ENCODE measurements at places on chromosomes 7 and 10.

- no peak for DNase-seq
These were observed 77.1 kb upstream of the PRKCQ start for GRCh38 chr10:6657196-6657595.

DNA sequence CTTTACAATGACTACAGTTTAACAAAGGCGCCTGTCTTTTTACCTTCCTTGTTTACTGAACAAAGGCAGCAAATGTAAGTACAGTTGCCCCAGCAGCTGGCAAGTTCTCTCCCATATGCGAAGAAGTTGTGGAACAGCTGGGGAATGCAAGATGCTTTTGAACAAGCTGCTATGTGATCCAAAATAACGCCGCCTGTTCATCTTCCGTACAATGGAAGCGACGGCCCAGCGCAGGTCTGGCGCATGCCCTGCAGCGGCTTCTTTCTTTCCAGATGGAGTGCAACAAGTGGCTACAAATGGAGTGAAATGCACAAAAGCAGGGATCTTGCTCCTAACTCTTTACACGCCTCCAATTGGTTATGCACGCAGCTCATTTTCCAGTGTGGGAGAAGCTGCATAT, 97.0 kb upstream of the SVIL start:
- no peak for DNase-seq

- no peak for DNase-seq
These were observed 93.2 kb upstream of the ZNF438 start for GRCh38 chr10:31124852-31125251.

GRCh38 chr7:4065190-4065589, 616.9 kb upstream of the FOXK1 start:
- no peak for DNase-seq

GRCh38 chr10:47444047-47444446, 39.9 kb downstream of the ANXA8 start:
- no peak for DNase-seq

DNA sequence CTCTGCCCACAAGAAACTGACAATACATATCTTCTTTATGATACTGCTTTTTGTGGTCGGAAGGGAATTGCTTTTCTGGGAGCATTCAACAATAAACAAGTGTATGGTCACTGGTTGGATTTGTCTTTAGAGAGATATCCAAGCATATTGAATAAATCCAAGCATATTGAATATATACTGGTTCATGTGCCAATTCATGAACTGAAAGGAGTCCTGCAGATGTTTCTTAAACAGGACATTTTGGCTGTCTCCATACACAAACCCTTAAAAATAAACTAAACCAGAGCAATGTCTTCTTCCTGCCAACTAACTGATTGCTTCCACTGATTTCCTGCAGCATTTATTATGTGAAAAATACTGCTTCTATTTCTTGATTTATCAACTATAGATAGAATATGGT, 173.9 kb downstream of the FOXP2 start:
- DNase-seq: no peak

- peak; percentile 4 for DNase-seq
These were observed 44.4 kb downstream of the MYPN start for GRCh38 chr10:68153473-68154210.

- no peak for DNase-seq
These were observed 97.7 kb upstream of the PCBD1 start for GRCh38 chr10:70985824-70986622.

DNA sequence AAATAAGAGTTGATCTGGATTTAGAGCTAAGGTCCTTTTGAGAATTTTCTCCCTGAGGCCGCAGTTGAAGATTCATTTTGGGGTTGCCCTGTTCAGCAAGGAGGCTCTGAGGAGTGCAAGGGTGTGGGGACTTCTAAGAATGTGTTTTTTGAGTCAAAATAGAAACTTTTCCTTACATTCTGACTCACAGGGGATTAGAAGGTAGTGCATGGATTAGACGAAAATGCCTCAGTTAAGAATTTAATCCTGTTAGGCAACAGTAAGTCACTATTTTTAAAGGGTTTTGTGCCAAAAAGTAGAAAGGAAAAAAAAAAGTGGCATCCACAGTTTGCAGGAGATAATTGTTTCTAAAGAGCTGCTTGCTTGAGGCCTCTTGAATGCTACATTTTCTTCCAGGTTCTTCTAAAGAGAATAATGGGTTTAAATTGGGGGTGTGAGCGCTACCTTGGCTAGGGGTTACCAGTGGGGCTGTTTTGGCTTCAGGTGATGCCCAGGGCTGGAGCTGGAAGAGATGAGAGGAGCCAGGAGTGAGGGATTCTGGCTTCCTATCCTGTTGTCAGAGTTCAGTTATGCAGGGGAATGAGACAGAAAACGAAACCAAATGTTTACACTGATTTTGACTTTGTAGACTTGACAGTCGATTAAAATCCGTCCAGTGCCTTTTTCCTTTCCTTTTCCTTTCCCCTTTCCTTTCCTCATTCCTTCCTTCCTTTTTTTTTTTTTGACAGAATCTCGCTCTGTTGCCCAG, 52.9 kb downstream of the BAMBI start:
- DNase-seq: no peak

DNA sequence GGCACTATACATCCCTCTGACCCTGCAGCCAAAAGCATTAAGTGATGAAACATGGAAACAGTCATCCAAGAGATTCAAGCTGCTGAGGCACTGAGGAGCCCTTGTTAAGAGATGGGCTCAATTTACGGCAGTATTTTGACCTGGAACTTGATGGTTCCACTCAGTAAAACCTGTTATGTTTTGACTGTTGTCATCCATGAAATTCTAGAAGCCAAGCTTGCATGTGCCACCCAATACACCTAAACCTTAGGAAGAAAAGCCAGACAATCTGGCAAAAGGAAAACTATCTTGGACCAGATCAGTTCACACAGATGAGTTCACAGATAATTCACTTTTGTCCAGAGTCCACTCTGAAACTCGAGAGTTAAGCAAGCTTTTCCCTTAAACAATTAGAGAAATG, 53.2 kb downstream of the ICA1 start:
- no peak for DNase-seq
